Inflammatory macrophage (primary cell): ENCODE measurements at places on chromosomes 13 and 19.

DNA sequence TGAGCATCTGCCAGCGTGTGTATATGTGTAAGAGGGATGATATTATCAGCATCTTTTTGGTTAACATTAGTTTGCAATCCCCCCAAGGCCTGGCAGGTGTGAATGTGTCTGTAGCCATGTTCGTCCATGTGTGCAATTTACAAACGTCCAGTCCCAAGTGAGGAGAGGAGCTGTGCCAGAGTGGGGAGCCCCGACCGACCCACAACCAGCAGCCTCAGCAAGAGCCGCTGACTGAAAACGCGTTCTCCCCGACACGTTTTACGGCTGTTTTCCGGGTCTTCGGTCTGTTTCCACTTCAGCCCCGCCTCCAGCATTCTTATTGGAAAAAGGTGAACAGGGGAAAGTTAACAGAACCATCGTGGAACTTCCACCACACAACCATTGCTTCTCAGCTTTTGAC lies 119.1 kb upstream of the SOX1 start:
- DNase-seq, result no peak

DNA sequence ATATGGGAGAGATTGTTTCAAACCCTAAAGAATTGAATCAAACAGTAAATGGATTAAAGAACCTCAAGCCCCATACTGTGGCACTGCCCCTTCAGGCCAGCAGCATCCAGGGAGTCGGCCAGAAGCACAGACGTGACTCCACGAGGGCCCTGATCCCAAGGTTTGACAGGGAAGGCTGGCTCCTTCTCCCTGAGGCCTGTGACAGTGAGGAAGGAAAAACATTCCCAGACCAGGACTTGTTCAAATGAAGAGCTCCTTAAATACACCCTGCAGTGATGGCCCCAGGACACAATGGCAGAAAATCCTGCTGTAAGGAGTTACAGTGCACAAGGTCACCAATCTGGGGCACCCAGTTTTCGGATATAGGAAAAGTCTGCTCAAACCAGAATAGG lies 91.0 kb downstream of the COL4A1 start:
- no peak for DNase-seq

GRCh38 chr13:91904005-91904404 lies 505.6 kb downstream of the GPC5 start:
- DNase-seq, result no peak

DNA sequence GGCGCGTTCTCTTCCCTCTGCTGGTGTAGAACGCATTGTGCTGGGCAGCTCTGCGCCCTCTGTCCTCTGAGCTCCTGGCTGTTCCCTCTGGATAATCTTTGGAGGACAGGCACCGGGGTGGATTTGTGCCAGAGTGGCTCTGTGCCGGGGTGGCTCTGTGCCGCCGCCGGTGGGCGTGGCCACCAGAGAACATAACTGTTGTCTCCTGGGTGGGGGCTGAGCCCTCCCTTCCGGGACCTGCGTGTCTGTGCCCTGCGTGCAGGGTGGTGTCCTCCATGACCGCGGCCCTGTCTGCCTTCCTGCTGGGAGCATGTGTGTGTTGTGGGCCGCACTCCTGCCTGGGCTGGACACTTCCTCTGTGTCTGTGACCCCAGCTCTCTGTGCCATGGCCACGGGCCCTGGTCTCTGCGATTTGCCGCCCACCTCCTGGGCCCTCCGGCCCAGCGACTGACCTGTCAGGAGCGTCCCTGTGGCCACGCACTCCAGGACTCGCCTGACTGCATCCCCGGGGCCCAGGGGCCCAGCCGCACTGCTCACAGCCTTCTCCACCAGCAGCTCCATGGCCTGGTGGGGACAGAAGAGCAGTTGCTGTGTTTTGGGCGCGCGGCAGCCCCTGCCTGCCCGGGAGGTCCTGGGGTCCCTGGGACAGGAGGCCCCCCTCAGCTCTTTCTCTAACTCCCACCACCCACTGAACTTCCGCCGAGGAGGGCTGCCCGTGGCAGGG lies 22.4 kb upstream of the MATK start:
- no peak for DNase-seq

DNA sequence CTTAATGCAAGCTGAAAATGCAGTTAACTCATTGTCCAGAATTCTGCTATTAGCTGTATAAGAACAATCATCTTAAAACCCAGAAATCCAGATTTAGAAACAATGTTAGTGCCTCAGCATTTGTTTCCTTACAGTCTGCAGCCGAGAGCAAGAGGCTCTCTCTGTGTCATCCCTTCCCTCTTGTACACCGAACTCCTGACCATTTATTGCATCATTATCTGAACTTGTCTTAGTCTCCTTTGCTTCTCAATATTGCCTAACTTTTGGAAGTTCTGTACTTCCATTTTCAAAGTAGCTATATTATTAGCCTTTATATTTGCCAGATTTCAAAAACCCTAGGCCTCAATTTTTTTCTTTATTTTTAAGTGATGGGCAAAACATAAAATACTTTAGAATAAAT lies 27.1 kb downstream of the RNASEH2B start:
- DNase-seq, result peak; percentile 92

- DNase-seq, result no peak
Measured at GRCh38 chr19:547836-548720, 4.2 kb downstream of the GZMM start.

DNA sequence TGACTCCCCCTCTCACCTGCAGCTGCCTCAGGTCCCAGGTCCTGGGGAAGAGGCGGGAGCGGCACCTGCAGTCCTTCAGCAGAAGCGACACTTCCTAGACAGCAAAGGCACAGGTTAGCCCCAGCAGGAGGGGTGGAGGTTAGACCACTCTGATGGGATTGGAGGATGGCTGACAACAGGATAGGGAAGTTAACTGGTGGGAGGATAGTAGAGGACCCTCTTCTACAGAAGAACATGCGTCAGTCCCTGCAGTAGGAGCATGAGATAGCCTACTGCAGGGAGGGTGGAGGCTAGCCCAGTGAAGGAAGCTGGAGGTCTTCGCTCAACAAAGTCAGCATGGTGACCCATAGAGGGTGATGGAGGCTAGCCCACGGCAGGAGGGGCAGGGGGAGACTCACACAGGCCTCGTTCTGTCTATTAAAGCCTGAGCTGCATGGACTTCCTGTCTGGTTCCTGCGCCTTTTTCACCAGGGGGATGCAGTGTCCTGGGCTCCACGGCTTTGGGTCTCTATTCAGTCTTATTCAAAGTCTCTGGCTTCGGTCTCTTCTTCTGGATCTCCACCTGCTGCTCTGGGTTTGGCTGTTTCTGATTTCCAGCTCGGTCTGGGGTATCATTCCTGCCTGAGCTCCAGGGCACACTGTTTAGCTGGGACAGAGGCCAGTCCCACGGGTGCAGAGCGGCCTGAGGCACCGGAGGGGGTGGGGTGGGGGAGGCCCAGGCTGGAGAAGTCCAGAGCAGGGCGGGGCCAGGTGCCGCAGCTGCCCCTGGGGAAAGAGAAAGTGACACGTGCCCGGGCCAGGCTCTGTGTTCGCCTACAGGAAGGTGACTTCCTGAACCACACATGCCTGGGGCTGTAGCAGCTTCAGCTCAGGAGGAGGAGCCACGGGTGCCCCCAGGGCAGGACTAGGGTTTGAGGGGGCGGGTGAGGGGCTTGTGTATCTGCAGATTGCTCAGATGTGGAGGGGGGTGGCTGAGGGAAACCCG lies 7.3 kb downstream of the IFNL3 start:
- no peak for DNase-seq

GRCh38 chr19:36547001-36547732 lies 19.1 kb upstream of the ZNF260 start:
- DNase-seq, result no peak

GRCh38 chr13:30697996-30698401 lies 37.3 kb upstream of the ALOX5AP start:
- no peak for DNase-seq

DNA sequence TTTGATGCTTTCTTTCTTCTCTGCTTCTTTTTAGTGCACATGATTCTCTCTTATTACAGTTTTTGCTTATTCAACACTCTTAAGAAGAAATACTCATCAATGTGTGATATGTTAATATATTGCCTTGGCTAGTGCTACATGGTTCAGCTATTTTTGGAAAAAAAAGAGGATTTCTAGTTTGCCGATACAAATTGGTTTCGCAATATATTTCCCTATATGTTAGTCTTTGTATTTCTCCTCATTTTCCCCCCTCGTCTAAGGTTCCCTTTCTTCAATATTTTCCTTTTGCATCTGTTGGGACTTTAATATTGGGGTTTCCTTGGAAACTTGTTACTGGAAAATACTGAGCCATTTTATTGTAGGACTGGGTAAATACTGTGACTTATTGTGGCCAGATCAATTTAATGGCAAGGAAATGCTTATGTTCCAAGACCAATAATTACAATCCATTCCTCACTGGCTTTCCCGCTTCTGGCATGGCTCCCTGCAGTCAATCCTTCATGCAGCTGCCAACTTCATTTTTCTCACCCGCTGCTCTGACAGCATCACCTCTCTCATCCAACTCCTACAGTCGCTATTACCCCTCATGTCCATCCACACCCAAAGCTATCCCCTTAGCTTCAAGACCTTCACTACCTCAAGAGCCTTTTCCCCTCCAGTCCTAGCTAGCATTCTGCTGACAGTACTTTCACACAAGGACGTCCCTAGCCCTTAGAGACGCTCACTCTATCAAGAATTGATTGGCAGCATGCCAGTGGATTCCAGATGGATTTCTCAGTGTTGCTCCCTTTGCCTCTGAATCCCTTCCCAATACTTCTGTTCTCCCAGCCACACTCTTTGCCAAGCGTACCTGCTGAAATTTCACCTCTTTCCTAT lies 280.1 kb upstream of the TMTC4 start:
- no peak for DNase-seq

DNA sequence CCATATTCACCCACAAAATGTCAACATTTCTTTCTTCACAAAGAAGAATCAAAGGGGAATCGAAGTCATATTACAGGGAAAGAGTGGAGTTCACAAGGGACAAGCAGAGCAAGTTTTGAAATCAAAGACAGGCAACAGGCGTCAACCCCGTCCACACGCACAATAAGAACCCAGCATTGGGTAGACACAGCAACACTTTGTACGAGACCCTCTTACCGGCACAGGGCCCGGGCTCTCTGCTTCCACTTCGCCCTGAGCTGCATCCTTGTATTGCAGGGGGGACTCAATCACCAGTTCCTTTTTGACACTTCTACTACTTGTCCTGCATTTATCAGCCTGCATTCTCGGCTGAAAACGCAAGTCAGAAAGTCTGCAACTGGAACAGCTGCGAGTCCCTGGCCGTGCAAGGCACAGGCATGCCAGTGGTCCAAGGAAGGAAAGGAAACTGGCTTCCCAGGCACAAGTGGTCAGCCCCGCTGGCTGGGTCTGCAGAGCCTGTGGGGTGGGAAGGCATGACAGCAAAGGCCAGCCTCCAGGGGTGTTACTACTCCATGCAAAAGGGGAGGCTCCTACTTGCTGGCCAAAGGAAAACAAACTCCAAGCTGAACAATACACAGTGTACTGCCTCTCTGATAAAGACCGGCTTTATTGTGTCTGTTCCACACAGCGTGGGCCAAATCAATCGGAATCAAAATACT lies at the start of gene DOCK9:
Gene DOCK9 (minus strand): TSS at position 497 of the 698 bp plus-strand sequence. CDS start 155 bp downstream, at position 342.
- no peak for DNase-seq

DNA sequence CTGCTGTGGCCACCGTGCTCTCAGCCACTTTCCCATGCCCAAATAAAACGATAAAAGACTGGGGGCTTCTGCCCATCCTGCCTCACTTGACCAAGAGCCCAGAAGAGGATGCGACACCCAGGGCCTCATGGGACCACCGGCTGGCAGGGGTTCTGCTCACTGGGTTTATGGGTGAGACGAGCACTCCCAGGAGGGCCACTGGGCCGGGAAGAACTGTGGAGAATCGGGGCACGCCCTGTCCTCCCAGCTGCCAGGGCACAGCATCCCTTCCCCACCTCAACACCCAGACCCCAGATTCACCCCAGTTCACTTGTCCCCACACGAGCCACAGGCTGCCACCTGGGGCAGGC lies 4.7 kb upstream of the F10 start:
- DNase-seq, result no peak

GRCh38 chr13:65035302-65035701 lies 2194.8 kb downstream of the PCDH9 start:
- DNase-seq, result no peak

GRCh38 chr19:51131780-51132680 lies 7.3 kb downstream of the SIGLEC9 start:
- peak; percentile 72 for DNase-seq

GRCh38 chr13:75384879-75385707 lies 96.9 kb downstream of the TBC1D4 start:
- peak; percentile 30 for DNase-seq

- no peak for DNase-seq
Measured at GRCh38 chr13:79936368-79937136, 404.4 kb downstream of the SPRY2 start.

GRCh38 chr13:51324714-51325420 lies 14.6 kb upstream of the SERPINE3 start:
- DNase-seq, result no peak

- no peak for DNase-seq
Measured at GRCh38 chr13:25905611-25906010, 146.2 kb downstream of the SHISA2 start.

- DNase-seq, result peak; percentile 99
Measured at GRCh38 chr19:10835754-10836478, at the start of gene TMED1. TMED1 (minus strand) TSS chr19:10836212; CDS start chr19:10836191, 21 bp downstream.

DNA sequence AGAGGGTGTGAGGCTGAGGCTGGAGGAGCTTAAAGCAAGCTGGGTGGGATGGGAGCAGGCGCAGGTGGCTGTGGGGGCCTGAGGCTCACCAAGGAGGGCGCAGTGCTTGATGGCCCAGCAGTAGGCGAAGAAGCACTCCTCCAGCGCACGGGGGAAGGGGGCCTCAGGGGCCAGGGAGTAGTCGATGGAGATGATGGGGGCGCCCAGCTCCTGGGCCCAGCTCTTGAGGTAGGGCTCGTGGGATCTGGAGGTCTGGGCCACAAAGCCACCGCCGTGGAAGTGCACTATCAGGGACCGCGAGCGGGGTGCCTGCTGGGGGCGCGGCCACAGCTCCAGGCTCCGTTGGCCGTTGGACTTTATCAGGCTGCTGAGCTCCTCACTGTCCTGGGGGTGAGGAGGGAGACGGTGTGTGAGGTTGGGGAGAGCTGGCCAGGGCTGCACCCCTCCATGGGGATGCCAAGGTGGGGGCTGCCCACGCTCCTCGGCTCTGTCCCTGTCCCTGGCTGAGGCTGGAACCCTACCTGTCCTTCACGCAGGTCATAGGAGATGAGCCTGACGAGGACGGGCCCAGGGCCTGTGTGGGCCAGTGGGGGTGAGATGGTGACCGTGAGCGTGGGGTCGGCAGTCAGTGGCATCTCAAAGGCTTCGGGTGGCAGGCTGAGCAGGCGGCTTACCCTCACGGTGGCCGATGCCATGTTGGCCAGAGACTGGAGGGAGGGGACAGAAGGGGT lies 17.2 kb upstream of the CNFN start:
- DNase-seq, result no peak

- no peak for DNase-seq
Measured at GRCh38 chr13:44197791-44198770, 175.5 kb upstream of the SERP2 start.

GRCh38 chr19:6413721-6414643 lies 10.6 kb downstream of the KHSRP start:
- DNase-seq, result no peak

GRCh38 chr13:40047322-40047771 lies 391.9 kb downstream of the COG6 start:
- no peak for DNase-seq
